Activated T-helper 17 cell treated with anti-CD3 and anti-CD28 coated beads, Interleukin-2, amount 50 U/mL, for 72 hours (primary cell): ENCODE measurements at places on chromosomes 12 and 14. TPM values are rescaled to one million over a fixed set of nuclear protein-coding genes. Genes with fewer than 3 reads are reported as not detected.

DNA sequence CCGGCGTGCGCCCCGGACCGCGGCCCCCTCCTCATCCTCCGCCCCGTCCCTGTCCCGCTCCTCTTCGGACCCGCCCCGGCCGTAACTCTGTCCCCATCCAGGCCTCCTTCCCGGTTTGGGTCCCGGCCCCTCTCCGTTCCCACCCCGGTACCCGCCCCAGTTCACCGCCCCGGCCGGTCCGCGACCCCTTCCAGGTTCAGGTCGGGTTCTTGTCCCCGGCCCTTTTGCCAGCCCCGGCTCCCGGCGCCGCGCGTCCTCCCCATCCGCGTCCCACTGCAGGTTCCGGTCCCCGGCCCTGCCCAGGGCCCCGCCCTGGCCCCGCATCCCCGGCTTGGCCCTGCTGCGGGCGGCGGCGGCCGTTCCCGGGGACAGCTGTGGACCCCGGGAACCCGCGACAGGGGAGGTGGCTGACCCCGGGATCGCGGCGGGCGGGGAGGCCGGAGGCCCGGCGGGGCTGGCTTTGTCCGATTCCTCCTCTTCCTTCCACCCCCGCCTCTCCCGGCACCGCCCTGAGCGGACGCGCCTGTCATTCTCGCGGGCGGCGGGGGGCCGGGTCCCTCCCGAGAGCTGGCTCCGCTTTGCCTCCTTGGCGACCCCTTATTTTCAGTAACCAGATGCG lies 601 bp downstream of the KLC1 start:
- peak; percentile 64 for ATAC-seq

DNA sequence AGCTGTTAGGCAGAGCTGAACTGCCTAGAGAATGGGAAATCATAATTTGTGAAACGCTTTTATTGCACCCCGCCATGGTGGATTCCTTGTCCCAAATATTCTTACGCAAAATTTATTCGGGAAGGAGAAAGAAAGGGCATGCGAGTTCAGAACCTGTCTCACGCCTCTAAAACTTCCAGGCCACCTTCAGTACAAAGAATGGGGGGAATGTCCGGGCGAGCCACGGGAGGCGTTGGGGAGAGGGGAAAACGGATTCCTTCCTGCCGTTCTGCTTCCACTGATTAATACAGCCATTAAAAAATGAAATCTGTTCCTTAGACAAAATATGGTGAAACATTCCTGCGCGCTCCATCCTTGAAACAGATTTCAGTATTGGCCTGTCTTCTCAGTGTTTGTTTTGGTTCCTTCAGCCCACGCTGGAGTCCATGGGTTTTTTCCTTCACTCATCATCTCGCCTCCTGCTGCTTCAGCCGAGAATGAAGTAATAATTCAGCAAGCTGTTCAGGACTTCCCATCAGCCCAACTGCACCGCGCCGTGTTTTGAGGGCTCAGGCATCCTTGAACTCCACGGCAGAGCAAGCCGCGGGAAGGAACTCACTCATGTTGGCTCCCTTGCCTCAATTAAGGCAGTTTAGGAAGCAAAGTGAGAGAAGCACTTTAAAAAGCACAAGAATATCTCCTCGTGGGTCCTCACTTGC lies 47.7 kb upstream of the CDKN3 start:
- ATAC-seq: no peak

DNA sequence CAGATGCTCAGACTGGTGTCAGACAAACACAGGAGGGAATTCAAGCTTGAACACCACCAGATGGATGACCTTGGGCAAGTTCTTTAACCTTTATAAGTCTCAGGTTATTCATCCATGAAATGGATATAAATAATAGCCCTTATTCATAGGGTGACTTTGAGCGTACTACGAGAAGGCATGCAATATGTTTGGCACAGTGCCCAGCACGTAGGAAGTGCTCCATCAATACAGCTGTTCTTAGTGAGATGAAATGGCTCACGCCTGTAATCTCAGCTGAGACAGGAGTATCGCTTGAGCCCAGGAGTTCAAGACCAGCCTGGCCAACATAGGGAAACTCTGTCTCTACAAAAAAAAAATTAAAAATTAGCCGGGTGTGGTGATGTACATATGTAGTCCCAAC lies 84.8 kb upstream of the FICD start:
- ATAC-seq: no peak

TNFAIP2 gene
- 3.0 TPM for total RNA-seq

GUCY2C gene
- not detected for total RNA-seq

PTPRQ gene
- not detected for total RNA-seq

GRCh38 chr12:43893670-43894069 lies 57.8 kb downstream of the TMEM117 start:
- ATAC-seq: no peak

DNA sequence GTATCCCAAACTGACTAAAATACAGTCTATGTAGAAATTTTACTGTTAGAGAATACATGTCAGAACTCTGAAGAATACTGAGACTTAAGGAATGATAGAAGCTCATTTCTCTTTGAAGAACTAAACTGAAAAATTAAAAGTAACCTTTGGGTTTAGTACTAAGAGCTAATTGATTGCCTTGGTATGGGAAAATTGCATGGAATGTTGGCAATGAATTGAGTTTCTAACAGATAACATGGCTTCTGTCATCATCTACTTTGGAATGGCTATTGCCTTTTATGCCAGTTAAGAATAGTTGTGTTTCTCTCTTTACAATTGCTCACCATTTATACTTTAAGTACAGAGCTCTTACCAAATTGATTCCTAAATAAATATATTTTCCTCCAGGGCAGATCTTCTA lies 308.8 kb upstream of the SYT1 start:
- ATAC-seq: no peak

ARHGAP9 gene
- 225 TPM for total RNA-seq

GRCh38 chr14:68761391-68761790 lies 31.5 kb downstream of the ZFP36L1 start:
- ATAC-seq: no peak

HOXC9 gene
- not detected for total RNA-seq

ATL1 gene
- total RNA-seq: 1.8 TPM

CLEC4C gene
- total RNA-seq: not detected

GRCh38 chr14:105854600-105855245 lies 328.3 kb downstream of the TMEM121 start:
- ATAC-seq: no peak

- ATAC-seq: no peak
Observed at GRCh38 chr14:28406196-28406595, 360.4 kb upstream of the FOXG1 start.

DNA sequence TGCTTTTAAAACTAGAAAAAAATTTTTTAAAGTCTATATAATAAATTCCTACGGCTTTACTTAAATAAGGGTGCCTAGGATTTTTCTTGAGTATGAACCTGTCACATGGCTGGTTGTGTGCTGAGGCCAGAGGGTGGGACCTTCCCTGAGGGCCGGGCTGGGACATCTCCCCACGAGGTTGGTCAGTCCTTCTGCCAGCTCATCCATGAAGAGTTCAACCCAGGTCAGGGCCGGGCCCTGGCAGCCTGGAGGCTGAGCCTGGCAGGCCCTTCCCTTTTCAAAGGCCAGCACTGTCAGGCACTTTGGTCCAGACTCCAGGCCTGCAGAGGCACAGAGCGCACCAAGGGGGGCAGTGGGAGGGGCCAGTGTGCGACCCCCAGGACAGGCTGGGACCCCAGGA lies 31.7 kb downstream of the TNFAIP2 start:
- ATAC-seq: no peak

PDE3A gene
- total RNA-seq: not detected

- peak; percentile 44 for ATAC-seq
Observed at GRCh38 chr14:61661471-61662400, 33.6 kb upstream of the HIF1A start.

KRT3 gene
- total RNA-seq: not detected

DNA sequence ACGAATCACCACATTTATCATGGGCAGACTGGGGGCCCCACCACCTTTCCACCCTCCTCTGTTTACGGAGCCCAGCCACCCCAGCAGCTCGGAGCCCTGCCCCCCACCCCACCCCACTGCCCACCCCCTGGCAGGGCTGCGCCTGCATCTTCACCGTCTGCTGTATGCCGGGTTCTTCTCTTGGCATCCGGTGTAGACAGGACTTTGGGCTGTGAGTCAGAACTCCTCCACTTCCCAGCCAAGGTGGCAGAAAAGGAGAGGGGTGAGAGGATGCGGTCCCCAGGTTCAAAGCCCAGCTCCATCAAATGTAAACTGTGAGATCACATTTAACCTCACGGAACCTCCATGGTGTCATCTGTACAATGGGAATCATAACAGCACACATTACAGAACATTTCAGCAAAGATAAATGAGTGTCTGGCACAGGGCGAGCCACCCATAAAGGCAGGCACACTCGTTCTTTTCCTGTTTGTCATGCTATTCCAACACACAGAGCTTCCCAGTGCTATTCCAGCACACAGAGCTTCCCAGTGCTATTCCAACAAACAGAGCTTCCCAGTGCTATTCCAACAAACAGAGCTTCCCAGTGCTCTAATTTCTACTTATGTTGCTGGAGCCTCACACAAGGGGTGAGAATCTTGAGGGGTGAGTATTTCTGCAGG lies 292.7 kb upstream of the RTL1 start:
- no peak for ATAC-seq

DNA sequence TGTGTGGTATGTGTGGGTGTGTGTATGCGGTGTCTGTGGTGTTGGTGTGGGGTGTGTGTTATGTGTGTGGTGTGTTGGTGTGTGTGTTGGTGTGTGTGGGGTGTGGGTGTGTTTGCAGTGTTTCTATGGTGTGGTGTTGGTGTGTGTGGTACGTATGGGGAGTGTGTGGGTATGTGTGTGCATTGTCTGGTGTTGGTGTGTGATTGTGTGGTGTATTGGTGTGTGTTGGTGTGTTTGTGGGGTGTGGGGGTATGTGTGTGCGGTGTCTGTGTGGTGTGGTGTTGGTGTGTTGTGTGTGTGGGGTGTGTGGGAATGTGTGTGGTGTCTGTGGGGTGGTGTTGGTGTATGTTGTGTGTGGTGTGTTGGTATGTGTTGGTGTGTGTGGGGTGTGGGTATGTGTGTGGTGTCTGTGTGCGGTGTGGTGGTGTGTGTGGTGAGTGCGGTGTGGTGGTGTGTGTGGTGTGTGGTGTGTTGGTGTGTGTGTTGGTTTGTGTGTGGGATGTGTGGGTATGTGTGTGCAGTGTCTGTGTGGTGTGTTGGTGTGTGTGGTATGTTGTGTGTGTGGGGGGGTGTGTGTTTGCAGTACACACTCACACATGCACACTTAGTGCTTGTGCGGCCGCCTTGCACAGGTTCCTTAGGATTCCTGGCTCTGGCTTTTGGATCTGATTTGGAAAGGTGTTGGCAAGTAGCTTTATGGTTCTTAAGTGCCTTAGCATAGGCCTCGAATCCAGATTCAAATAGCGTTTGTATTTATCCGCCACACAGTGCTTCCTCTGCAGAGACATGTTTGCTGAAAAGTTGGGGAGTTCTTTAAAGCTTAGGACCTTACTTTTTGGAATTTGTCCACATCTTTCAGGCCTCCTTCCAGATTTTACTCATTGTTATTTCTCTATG lies 16.4 kb downstream of the MLXIP start:
- ATAC-seq: no peak

SLC25A47 gene
- total RNA-seq: not detected

GRCh38 chr12:91926848-91927247 lies 218.8 kb downstream of the BTG1 start:
- no peak for ATAC-seq

DNA sequence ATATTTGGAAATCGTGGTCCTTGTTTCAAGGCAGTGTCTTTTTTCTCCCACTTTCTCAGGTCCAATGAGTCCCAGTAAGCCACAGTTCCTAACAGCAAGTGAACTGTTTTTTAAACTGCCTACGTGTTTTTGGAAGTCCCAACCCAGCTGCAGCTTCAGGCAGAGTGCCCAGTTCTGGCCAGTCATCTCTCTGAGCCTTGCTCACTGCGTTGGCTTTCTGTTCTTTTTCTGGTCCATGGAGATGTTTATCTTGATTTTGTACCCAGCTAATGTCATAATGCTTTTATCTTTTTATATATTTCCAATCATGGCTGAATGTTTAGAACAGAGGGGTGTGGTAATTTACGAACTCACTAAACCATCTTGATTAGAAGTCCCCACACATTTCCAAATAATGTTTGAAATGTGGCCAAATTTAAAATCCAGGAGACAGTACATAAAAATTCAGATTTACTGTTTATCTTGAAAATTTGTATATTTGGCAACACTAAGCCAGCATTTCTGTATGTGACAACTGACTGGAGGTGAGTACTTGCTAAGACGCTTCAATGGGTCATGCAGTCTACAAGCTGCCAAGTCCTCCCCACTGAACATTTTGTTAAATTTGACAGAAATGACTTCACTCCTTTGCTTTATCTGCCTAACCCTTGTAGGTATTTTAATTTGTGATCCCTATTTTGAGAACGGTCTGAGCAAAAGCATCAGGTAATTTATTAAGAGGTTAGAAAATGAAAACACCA lies 46.1 kb upstream of the OTOGL start:
- ATAC-seq: no peak

ETFBKMT gene
- total RNA-seq: 1.2 TPM

SMCO2 gene
- not detected for total RNA-seq

DNA sequence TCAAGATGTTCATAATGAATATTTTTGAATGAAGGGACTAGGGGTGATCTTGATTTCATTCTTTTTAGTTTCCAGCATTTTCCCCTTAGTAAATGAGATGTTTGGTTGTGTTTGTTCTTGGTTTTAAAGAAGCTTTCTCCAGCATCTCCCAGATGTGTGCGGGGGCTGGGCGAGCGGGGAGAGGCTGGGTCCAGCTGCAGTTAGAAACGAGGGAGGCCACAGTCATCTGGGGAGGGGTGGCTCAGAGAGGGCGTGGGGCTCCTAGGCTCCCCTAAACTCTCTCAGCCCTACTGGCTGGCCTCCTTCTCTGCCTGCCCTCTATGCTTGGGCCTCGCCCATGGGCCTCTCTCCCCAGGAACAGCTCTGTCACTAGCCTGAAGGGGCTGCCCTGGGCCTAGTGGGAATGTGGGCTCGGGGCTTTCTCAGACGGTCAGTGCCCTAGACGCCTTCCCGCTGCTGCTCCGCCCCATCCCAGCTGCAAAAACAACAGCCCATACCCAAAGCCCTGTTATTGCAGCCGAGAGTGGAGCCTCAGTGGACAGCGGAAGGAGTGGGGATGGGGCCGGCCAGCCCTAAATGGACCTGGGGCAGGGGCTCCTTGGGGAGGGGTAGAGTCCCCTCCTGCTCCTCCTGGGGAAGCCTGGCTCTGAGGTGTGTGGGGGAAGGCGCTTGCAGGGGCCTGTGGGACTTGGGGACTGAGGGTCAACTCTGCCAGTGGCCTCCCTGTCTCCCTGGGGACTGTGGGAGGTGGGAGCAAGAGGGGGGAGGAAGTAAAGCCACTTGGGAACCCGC lies 18.3 kb upstream of the EIF2B2 start:
- ATAC-seq: no peak

RGS6 gene
- total RNA-seq: 1.6 TPM

SLC25A21 gene
- not detected for total RNA-seq

- no peak for ATAC-seq
Observed at GRCh38 chr14:43105305-43105704, 1401.8 kb downstream of the FSCB start.
